ENCODE measurements at places on chromosomes 6 and 20. TPM values are rescaled to one million over a fixed set of nuclear protein-coding genes. Genes with fewer than 3 reads are reported as not detected.
A peak's percentile ranks its signal among the peaks of the same experiment; 100 is the strongest.

DNA sequence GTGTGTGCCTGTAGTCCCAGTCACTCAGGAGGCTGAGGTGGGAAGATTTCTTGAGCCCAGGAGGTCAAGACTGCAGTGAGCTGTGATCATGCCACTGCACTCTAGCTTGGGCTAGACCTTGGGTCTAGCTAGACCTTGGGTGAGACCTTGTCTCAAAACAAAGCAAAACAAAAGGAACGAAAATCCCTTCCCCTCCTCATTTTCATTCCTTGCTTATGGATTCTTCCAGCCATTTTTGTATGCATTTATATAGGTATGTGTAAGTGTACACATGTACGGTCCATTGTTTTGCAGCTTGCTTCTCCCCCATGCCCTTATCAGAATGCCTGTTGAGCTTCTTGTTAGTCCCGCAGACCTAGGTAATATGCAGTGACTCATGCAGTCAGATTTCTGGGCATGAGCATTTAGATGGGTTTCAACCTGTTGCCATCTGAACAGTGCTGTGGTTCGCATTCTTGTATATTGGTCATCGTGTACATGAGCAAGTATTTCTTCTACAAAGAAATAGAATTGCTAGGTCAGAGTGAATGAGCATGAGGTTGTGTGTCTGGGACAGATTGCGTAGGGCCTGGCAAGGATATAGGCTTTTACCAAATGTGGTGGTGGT lies 73.2 kb downstream of the ATRN start:
- DNase-seq, result peak; percentile 81

DNA sequence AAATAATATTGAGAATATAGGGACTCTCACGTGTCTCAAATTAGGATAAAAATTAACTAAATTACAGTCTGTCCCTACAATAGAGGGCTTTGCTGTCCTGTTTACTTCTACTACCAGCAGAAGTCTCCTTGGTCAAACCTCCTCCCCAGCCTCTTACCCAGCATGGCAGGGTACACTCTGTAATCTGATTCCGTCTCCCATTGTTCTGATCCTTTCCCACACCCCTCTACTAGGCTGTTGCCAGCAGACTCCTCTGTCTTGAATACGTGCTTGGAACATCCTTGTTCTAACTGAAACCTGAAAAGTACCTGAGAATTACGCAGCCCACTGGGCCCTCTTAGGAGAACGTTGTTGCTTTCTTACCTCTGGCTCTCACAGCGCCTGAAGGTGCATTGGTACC lies 112.2 kb upstream of the PREP start:
- no peak for DNase-seq

Gene HLA-DRA
- not detected for total RNA-seq

DNA sequence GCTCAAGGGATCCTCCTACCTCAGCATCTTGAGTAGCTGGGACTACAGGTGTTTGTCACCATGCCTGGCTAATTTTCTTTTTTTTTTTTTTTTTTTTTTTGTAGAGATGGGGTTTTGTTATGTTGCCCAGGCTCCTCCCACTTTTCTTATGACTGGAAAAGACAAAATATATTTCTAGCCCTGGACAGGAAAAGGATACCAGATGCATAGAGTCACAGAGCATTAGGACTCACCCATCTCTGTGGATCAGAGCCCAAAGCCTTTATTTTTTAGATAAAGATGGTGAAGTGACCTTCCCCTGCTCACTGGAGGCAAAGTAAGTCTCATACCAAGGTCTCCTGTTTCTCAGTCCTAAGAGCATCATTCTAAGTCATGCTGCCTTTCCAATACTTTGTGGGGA lies 3.4 kb downstream of the TRIM10 start:
- DNase-seq, result peak; percentile 12

Gene MRAP2
- total RNA-seq, result under 0.01 TPM

DNA sequence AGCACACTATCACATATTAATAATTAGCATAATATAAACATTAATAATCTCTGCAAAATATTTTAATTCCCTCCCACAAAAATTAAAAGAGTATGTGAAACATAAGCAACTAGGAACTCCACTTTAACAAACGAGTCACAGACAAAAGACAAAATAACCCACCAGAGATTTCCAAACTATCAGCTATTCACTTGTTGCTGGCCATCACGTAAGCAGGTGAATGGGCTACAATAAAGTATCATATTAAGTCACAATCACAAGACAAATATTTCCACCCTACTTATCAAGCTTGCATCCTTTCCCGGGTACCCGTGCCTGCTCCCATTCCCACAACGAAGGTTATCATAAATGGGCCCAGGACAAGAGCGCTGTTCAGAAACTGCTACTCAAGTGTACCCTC lies 2.5 kb downstream of the HDAC2 start:
- DNase-seq, result no peak

Measured in IMR-90 (cell line).